ENCODE measurements at places on chromosomes 7 and 10.

- no peak for DNase-seq
These were observed 229.0 kb downstream of the BICC1 start for GRCh38 chr10:58741673-58742072.

DNA sequence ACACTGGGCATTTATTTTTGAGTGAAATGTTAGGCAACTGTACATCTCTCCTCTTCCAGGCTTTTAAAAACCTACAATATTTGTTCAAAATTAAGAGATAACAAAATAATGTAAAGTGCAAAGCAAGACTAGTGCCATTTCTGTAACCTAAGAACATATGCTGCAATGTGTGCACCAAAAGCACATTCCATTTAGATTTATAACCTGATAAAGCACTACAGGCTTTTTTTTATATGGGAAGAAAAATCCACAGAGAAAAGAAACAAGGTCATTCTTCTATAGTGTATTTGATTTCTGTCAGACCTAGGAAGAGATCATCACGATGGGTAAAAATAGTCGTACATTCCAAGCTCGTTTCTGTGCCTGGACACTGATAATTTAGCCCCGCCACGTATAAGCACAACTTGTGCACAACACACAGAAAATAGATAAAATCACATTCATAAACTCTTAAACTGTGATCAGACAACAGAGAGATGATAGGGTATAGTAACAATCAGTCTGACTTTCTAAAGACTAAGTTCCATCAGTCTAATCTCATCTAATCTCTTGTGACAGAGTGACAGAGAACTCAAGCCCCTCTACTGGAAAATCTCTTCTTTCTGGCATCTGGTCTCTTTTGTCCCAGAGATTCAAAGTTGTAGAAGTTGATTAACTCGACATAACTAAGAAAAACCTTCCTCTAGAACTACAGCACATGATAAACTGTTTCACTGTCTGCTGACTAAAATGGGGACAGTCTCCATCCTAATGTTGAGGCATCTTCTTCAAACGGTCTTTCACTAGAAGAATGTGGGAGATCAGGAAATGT, 6.7 kb downstream of the LAMB1 start:
- DNase-seq: no peak

GRCh38 chr7:149202831-149203231, 7.5 kb downstream of the ZNF282 start:
- DNase-seq: no peak

DNA sequence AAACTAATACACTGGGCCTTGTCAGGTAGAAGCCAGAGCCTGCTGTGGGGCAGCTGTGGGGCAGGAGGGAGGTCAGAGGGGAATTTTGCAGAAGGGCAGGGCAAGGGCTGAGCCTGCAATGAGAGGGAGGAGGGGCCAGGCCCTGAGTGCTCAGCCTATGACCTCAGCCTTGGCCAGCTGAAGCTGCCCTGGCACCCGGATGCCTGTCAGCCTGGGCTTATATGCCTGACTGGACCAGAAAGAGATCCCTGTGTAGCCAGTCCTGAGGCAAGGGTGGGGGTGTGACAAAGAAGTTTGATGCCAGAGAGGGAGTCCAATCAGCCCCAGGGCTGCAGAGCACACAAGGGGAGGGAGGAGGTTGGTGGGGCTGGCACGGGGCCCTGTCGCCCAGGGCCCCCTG, 22.3 kb upstream of the PRRT4 start:
- DNase-seq: no peak

DNA sequence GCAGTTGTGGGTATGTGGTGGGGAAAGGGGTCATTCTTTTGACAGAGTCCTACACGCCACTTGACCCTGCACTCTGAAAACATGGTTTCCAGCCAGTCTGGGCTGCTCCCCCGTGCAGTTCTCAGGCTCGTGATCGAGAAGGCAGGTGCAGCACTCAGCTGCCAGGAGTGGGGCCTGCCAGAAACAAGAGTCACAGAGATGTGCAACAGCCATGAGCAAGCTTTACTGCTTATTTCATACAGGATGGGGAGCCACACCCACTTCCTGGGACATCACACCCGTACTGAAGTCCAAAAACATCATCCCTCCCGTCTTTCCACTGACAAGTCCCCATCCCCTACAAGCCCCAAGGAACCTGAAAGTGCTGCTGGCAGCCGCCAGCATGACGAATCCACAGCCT, 9.3 kb downstream of the ATG9B start:
- DNase-seq: no peak

GRCh38 chr10:124206616-124207015, 113.2 kb upstream of the CHST15 start:
- no peak for DNase-seq

- no peak for DNase-seq
These were observed 147.1 kb upstream of the STEAP1 start for GRCh38 chr7:90007001-90007654.

- DNase-seq: no peak
These were observed 593.8 kb upstream of the ANKRD30A start for GRCh38 chr10:36531621-36532020.

DNA sequence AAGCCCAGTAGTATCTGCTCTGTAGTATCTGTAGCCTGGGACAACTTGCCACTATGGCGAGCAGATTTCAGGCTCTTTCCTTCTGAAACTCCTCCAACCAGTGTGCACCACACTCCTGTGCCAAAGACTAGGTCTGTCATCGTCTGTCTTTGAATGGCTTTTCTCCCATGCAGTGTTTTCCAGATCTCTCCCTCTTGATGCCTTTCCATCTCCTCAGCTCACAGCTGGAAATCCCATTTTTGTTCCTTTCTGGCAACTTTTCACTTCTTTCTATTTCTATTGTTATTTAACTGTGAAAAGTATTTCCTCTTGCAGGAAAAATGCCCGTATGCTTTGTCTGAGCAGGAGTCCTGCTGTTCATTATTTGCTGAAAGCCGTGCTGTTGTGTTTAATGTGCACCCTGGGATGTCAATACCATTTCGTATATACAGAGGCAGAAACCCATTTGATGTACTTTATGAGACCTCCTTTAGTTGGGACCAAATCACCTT, 373.7 kb downstream of the PHTF2 start:
- no peak for DNase-seq

DNA sequence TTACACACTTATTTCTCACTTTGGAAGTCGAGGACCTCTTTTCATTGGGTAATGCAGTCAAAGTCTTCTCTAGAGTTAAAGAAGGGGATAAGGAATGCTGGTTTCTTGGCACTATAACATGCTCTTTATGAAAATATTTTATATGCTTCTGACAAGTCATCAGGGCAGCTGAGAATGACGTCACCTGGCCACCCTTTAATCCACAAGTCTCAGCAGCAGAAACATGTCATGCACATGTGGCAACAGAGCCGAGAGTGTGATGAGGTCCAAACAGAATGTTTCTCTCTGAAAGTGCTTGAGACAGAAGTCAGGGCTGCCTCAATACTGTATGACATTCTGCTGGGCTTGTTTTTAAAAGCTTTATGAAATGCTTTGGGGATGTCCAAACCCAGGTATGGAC, 63.5 kb upstream of the C10orf90 start:
- no peak for DNase-seq

- DNase-seq: no peak
These were observed 6.5 kb downstream of the UNCX start for GRCh38 chr7:1238931-1239802.

GRCh38 chr10:119383174-119383856, 159.2 kb downstream of the RGS10 start:
- DNase-seq: no peak

GRCh38 chr10:75226095-75226494, 9.7 kb downstream of the COMTD1 start:
- no peak for DNase-seq

All from CD4-positive, alpha-beta T cell treated with Interferon alpha-2 for 1 hour (primary cell).